Activated CD8-positive, alpha-beta memory T cell treated with anti-CD3 and anti-CD28 coated beads for 4 hours (primary cell): ENCODE measurements at places on chromosomes 5 and 9.

DNA sequence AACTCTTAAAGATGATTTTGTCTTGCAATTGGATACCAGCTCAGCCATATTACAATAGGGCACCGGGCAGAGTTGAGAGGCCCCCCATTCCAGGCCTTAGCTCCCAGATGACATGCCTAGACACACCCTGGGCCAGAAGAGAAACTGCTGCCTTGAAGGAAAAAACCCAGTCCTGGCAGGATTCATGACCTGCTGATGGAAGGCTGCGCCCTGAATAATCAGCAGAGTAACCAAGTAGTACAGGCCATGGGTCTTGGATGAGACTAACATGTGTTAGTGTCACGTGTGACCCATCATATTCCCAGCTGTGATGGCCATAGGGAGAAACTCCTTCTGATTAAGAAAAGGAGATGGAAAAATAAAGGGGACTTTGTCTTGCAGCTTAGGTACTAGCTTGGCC, 39.0 kb upstream of the DEPDC1B start:
- DNase-seq: no peak

GRCh38 chr5:14528926-14529325, 52.7 kb upstream of the OTULINL start:
- no peak for DNase-seq

- DNase-seq: no peak
Observed at GRCh38 chr5:15597804-15598203, 97.8 kb downstream of the FBXL7 start.

- DNase-seq: no peak
Observed at GRCh38 chr9:112012026-112012902, 115.7 kb downstream of the UGCG start.

- no peak for DNase-seq
Observed at GRCh38 chr5:14322437-14323187, 179.5 kb downstream of the TRIO start.

DNA sequence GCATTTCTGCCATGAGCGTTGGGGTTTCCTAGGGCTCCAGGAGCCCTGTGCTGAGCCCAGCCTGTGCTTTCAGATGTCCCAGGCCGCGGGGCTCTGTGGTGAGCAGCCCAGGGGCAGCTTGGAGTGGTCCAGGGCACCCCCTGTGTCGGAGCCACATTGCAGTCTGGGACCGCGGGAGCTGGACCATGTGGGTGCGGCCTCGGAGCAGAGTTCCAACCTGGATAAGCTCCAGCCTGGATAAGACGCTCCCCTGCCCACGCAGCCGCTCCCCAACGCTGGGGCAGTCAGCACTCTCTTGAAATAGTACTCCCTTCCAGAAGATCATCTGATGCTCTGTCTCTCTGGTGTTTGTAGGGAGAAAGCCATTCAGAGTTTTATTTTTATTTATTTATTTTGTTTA, 111.1 kb downstream of the WNK2 start:
- DNase-seq: no peak

DNA sequence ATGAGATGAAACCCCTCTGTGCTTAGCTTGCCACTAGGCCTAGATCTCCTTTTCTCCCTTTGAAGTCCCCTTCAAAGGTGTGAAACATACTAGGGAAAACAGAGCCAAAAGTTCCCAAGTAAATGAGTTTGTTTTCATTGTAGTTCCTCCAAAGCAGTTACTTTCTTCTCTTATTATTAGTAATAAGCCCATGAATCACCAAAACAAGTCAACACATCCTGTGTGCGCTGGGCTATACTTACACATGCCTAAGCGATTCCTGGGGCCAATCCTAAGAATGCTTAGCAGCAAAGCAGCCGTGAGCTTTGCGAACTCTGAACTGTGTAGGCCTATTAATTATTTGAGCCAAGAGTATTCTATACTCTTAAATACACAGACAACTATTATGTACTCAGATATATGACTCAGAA, 7.6 kb downstream of the ENC1 start:
- DNase-seq: no peak

- DNase-seq: no peak
Observed at GRCh38 chr9:2620919-2621721, 467 bp upstream of the VLDLR start.

- no peak for DNase-seq
Observed at GRCh38 chr9:121818016-121818661, 166.7 kb downstream of the DAB2IP start.

DNA sequence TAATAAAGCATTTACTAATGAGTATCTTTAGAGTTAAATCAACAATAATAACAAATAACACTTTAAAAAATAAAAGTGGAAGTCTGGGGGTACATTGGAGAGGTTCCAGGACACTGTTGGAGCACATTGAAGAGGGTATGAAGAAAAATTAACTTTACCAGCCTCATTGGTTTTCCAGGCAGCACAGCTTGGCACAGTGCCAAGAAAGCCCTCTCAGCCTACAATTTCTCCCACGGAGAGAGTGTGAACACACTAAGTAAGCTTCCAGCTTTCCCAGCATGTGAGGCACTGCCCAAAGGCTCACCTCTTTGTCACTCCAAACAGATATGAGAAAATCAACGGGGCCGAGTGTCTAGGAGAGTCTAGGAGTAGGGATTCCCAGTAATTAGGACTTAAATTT, 1912.8 kb upstream of the NUDT12 start:
- DNase-seq: no peak

DNA sequence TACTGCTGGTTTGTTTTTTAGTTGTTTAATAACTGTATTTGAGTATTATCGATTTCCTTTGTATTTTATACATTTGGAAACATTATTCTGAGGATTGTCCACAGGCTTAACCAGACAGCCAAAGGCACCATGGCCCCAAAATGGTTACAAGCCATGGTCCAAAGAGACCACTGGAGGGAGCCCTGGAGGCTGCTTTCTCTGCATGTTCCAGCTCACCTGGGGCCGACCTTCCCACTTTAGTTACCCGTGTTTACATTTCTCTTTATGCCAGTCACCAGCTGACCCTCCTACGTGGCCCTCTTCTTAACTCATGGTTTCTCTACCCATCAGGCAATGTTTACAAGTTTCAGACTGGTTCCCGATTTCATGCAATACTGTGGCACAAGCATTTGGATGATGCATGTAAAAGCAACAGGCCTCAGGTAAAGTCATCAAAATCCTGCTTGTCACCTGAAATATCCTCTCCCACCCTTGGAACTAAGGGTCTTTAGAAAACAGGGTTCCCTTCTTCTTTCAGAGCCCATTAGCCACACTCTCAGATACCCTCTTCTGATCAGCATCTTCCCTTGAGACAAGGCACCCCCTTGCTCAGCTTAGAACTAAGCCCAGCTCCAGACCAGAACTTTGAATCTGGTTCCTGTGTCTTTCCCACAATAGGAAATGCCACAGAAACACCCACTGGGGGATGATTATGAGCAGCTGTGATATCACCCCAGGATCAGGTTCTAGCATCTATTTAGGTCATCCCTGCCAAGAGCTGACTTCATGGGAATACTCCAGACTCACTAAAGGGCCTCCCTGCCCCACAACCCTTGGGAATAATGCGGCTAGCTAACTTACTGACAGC, 49.9 kb upstream of the GARNL3 start:
- DNase-seq: peak; percentile 16

DNA sequence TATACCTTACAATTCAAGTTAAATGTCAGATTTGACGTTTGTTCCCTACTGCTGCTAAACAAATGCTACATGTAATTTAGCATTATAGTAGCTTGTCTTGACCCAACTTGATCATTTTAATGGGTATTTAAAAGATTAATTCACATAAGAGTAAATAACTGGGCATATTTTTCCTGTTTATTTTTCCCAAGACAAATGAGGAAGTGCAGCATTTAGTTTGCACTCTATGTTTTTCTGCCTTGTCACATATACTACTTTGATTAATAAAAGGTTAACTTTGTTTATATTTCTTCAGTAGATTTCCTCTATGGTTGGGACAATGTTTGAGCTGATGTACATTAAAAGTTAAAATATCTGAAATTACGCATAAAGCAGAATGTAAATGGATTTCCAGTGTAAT, 641.8 kb downstream of the PRR16 start:
- no peak for DNase-seq

DNA sequence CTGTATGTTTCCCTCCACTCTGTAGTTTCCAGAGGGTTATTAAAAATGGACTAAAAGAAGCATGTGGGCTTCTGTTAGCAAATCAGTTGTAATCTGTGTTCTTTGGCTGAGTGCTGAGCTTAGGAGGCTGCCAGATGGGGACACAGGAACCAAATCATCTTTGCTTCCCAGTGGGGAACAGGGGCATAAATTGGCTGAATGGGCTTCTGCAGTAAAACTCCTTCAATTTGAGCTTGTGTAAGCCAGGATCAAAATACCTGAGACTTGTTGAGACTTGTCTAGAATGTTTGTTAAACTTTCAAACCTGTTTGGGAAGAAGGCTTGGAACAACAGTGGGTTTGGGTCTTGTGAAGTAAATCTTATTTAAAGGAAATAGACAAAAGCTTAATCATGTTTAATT, 32.2 kb upstream of the TNFAIP8 start:
- DNase-seq: no peak

GRCh38 chr5:90434116-90434714, 24.7 kb upstream of the CETN3 start:
- DNase-seq: no peak

- no peak for DNase-seq
Observed at GRCh38 chr5:38780945-38781344, 64.9 kb upstream of the OSMR start.

DNA sequence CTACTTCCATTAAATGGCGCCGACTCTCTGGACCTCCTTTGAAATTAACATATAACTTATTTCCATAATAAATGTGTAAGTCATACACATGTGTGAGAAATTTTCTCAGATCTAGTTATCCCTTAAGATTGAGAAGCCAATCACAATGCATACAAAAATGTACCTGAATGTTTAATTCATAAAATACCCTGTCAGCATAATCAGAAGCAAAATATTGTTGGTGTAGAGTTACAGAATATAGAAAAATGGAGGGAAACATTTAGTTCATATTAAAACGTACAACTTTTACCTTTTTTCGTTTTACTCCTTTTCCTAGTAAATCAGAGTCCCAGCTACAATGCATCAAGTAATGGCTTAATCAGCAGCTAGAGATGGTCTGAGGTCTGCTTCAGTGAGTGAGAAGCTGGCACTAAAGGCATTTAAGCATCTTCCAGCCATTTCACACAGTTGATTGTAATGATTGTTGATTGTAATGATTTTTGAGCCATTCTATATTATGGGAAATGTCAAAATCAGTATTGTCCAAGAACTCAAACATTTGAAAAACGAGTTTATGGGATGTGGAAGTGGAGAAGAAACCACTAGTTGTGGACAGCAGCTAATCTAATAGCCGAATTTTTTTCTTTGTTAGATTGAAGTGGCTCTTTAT, 81.8 kb downstream of the ANXA1 start:
- DNase-seq: no peak

- no peak for DNase-seq
Observed at GRCh38 chr5:140025736-140026135, 17.4 kb downstream of the NRG2 start.

GRCh38 chr5:36305571-36306326, 4.0 kb upstream of the RANBP3L start:
- DNase-seq: no peak
